ENCODE measurements at places on chromosomes 4 and X. TPM values are rescaled to one million over a fixed set of nuclear protein-coding genes. Genes with fewer than 3 reads are reported as not detected.

AMOT gene
- 36.9 TPM for total RNA-seq

DNA sequence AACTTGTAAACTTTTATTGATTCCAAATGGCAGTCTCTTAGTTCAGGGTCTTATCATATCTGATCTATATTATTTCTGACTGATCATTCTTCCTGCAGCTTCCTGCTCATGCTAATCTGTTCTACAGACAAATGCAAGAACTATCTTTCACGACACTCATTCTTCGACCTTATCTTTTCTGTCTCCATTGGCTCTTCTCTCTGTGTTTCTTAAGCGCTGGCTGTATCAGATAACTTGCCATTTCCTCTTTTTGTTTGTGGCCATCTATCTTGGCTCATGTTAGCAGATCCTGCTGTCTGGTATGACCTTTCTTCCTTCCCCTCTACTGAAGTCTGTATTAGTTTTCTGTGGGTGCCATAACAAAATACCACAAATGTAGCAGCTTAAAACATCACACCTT, 230.5 kb upstream of the PUDP start:
- H3K27me3 ChIP-seq: no peaks in the 10 kb centered on the region
- no peak overlapping the region for H3K27ac ChIP-seq
- H3K4me3 ChIP-seq: no peak overlapping the region
- H3K4me1 ChIP-seq: peaks cover 4% of the 10 kb centered on the region
- H3K36me3 ChIP-seq: no peaks in the 10 kb centered on the region

DNA sequence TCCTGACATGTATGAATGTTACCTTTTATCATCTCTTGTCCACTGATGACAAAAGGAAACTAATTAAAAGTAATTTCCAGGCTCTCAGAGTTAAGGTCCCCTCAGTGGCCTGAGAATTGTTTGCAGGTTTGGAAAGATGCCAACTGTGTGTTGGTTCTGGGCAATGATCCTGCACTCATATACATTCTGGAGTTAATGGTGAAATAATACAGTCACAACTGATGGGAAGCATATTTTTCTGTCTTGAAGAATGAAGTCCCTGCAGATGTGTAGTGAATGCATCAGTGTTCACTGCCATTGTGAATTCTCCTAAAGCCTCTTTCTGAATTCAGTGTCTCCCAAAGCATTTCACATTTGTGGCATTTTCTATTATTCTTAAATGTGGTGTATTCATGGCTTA, 238.1 kb upstream of the PPP1R2C start:
- no peak overlapping the region for H3K4me3 ChIP-seq
- no peak for DNase-seq
- no peak overlapping the region for H3K27ac ChIP-seq
- no peaks in the 10 kb centered on the region for H3K27me3 ChIP-seq

STBD1 gene
- 7.2 TPM for total RNA-seq

SORCS2 gene
- total RNA-seq: 25.7 TPM

GRCh38 chr4:8896071-8896470, 24.4 kb upstream of the HMX1 start:
- DNase-seq: no peak
- H3K27me3 ChIP-seq: peaks cover 22% of the 10 kb centered on the region
- H3K36me3 ChIP-seq: no peaks in the 10 kb centered on the region
- no peaks in the 10 kb centered on the region for H3K4me1 ChIP-seq
- no peak overlapping the region for H3K27ac ChIP-seq
- no peak overlapping the region for H3K4me3 ChIP-seq

- no peak for DNase-seq
- H3K4me3 ChIP-seq: no peak overlapping the region
- no peaks in the 10 kb centered on the region for H3K27me3 ChIP-seq
- no peak overlapping the region for H3K27ac ChIP-seq
- no peaks in the 10 kb centered on the region for H3K36me3 ChIP-seq
These were observed 2.2 kb downstream of the GUCY1B1 start for GRCh38 chr4:155761047-155761446.

INTU gene
- 25.1 TPM for total RNA-seq

- H3K36me3 ChIP-seq: peaks cover 17% of the 10 kb centered on the region
- H3K27me3 ChIP-seq: no peaks in the 10 kb centered on the region
- H3K4me3 ChIP-seq: no peak overlapping the region
These were observed 14.2 kb downstream of the CXCR3 start for GRCh38 chrX:71604141-71604540.

TASL gene
- not detected for total RNA-seq

GRCh38 chrX:65690057-65690855, 22.8 kb downstream of the MSN start:
- H3K4me3 ChIP-seq: no peak overlapping the region
- peaks cover 40% of the 10 kb centered on the region for H3K4me1 ChIP-seq
- H3K27me3 ChIP-seq: no peaks in the 10 kb centered on the region
- peak overlapping the region; percentile 78 for H3K27ac ChIP-seq

DNA sequence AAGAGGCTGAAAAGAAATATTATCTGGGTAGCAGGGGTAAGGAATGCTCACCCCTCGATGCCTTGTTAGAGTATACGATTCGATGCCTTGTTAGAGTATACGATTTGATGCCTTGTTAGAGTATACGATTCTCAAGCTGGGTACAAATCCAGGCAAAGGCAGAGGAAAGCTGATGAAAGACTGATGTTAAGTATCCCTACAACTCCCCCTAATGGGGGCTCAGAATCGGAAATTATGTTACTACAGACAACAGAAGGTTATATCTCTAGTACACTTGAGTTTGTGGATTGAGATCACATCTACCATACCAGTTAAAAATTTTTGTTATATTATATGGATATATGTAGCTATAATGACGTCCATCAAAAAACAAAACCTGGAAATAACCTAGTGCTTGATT, 4.8 kb downstream of the LRRC66 start:
- no peaks in the 10 kb centered on the region for H3K27me3 ChIP-seq
- no peak for DNase-seq
- no peaks in the 10 kb centered on the region for H3K36me3 ChIP-seq
- no peak overlapping the region for H3K27ac ChIP-seq
- no peak overlapping the region for H3K4me3 ChIP-seq

NPNT gene
- total RNA-seq: 3.1 TPM

- no peak overlapping the region for H3K27ac ChIP-seq
- peaks cover 6% of the 10 kb centered on the region for H3K27me3 ChIP-seq
- H3K36me3 ChIP-seq: no peaks in the 10 kb centered on the region
- no peaks in the 10 kb centered on the region for H3K4me1 ChIP-seq
These were observed 38.7 kb upstream of the MXD4 start for GRCh38 chr4:2300431-2301224.

DNA sequence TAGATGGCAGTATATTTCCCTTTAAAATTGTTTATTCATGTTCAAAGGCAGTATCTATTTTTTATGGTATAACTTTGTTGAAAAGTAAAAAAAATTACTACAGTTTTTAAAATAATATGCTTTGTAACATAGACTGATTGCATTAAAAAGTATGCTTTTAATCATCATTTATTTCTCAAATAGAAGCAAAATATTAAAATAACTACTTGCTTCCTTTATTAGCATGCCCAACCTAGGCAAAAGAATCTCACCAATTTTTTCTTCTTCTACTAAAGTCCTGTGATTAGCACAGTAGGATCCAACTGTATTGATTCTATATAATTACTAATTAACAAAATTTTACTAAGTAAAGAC, 69.6 kb upstream of the NFKB1 start:
- H3K27ac ChIP-seq: peak overlapping the region; percentile 82
- DNase-seq: no peak
- no peaks in the 10 kb centered on the region for H3K27me3 ChIP-seq
- no peaks in the 10 kb centered on the region for H3K36me3 ChIP-seq

GRCh38 chrX:24498975-24499374, 33.9 kb downstream of the PDK3 start:
- no peak for DNase-seq
- peaks cover under 1% of the 10 kb centered on the region for H3K4me1 ChIP-seq

S100G gene
- total RNA-seq: not detected

DNA sequence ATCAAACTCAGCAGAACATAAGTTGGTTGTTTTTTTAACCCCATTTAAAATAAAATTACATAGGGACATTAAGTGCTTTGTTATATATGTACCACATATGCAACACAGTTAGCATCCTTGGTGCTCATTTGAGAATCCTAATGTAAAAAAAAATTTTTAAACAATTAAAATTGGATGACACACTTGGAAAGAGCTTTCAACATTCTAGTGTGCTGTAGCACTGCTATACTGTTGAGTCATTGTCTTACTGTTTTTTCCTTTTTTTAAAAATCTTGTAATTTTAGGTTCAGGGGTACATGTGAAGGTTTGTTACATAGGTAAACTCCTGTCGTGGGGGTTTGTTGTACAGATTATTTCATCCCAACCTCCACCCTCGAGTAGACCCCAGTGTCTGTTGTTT, 12.8 kb downstream of the THAP9 start:
- no peak for DNase-seq
- no peaks in the 10 kb centered on the region for H3K4me1 ChIP-seq
- H3K27me3 ChIP-seq: no peaks in the 10 kb centered on the region
- no peaks in the 10 kb centered on the region for H3K36me3 ChIP-seq

DNA sequence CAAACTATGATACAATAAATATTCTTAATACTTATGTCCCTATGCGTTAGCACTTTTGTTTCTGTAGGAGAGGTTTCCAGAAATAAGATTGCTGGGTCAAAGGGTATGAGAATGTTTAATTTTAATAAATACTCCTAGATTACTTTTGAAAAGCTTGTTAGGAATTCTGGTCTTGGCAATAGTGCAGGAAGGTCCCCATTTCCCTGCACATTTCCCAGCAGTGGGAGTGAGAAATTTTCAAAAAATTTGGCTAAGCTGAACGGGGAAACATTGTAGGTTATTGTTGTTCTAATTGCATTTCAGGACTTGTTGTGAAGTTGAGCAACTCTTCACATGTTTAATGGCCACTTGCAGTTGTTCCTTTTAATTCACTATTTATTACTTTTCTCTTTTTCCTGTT, 27.1 kb downstream of the IGFBP7 start:
- H3K36me3 ChIP-seq: peaks cover 4% of the 10 kb centered on the region
- no peaks in the 10 kb centered on the region for H3K27me3 ChIP-seq
- peaks cover 52% of the 10 kb centered on the region for H3K4me1 ChIP-seq
- H3K27ac ChIP-seq: peak overlapping the region; percentile 94

DNA sequence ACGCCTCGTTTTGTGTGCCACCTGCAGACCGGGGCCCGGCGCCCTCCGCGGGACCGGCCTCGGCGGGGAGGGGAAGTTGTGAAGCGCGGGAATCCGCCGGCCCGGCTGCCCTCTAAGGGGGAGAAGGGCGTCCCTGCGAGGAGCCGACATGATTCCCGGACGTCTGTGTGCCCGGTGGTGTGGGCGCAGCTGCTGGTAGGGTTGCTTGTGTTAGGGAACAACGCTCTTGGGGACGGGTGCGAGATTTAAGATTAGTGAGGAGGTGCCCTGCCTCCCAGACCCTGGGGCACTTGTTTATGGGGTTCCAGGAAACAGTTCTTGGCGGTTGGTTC, 627 bp downstream of the CDKN2AIP start:
- DNase-seq: no peak
- peaks cover 18% of the 10 kb centered on the region for H3K36me3 ChIP-seq
- H3K4me3 ChIP-seq: peak overlapping the region; percentile 85

DNA sequence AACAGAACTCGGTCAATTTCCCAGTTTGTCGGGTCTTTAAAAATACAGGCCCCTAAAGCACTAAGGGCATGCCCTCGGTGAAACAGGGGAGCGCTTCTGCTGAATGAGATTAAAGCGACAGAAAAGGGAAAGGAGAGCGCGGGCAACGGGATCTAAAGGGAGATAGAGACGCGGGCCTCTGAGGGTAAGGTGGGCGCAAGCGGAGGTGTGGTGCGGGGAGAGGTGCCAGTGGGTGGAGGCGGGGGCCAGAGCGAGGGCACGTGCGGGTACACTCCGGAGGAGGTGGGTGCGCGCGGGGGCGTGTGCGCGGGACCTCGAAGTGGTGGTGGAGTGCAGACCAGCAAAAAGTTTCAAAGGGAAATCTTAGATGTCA, 787 bp upstream of the TET2 start:
- peak overlapping the region; percentile 1 for H3K27ac ChIP-seq
- no peaks in the 10 kb centered on the region for H3K36me3 ChIP-seq
- H3K27me3 ChIP-seq: no peaks in the 10 kb centered on the region
- H3K4me1 ChIP-seq: peaks cover 6% of the 10 kb centered on the region
- peak overlapping the region; percentile 99 for H3K4me3 ChIP-seq

GRCh38 chr4:26899991-26900390, 39.4 kb downstream of the STIM2 start:
- H3K27ac ChIP-seq: no peak overlapping the region
- H3K27me3 ChIP-seq: no peaks in the 10 kb centered on the region
- no peaks in the 10 kb centered on the region for H3K4me1 ChIP-seq
- no peak overlapping the region for H3K4me3 ChIP-seq
- no peak for DNase-seq

- H3K4me3 ChIP-seq: no peak overlapping the region
- H3K27me3 ChIP-seq: no peaks in the 10 kb centered on the region
- no peaks in the 10 kb centered on the region for H3K4me1 ChIP-seq
- no peak for DNase-seq
These were observed 250.7 kb upstream of the AGA start for GRCh38 chr4:177692907-177693306.

DNA sequence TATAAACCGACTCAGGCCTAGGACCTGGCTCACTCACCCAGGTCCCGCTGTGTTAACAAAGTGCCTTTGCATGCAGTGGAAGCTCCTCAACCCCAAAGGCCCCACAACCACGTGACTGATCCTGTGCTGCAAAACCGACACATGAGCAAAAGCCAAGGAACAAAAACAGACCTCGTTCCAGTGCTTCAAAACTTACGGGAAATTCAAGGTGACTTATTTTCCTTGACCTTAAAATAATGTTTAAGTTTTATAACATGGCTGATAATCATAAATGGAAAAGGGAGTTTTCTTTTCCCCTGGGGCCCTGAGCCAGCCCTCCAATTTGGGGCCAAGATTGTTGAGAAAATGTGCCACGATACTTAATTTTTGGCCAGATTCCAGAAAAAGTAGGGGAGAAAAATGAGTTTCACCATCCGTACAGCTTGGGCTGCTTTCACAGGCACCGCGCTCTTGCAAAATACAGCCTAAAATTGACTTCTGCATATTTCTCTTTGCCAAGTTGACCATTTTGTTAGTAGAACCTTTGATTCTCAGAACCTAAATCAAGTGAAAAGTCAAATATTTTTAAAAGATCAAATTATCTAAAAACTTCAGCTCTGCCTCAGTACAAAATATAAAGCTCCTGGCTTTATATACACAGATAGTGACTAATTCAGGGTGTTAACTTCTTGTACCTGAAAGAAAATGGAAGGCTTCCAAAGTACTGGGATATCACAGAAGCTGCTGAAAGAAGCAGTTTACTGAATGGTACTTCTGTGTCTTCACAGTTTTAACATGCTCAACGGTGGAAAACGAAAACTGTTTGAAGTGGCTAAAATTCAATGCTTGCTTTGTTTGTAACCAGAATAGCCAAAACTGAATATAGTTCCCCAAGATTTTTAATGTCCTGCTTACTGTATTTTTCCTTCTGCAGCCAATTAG, 93.8 kb downstream of the APBB2 start:
- H3K4me1 ChIP-seq: peaks cover 15% of the 10 kb centered on the region
- no peak overlapping the region for H3K4me3 ChIP-seq
- no peaks in the 10 kb centered on the region for H3K36me3 ChIP-seq
